ENCODE measurements at places on chromosomes 1 and 21.

GRCh38 chr1:1678581-1679380 is 13.8 kb downstream of the SLC35E2B start:
- DNase-seq = no peak

- DNase-seq = no peak
Observed at GRCh38 chr21:42396799-42397745, 1.2 kb upstream of the TMPRSS3 start.

DNA sequence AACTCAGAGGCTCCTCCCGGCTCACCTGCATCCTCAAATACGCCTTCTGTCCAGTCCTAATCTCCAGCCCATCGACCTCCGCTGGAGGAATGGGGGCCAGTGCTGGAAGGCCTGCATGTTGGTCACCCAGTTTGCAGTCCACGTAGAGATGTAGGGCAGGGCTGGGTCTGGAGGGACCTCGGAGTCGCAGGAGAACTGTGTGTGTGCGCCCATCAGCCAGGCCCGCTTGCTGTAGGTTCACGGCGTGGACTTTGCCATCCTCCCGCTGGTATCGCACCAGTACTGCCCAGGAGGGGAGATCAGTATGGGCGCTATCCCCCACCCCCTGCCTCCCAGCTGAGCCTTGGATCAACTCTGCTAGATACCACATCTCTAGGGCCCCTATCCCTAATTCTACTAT is 2.7 kb downstream of the THBS3 start:
- no peak for DNase-seq

- no peak for DNase-seq
Observed at GRCh38 chr1:210259561-210259960, 27.0 kb downstream of the SERTAD4 start.

DNA sequence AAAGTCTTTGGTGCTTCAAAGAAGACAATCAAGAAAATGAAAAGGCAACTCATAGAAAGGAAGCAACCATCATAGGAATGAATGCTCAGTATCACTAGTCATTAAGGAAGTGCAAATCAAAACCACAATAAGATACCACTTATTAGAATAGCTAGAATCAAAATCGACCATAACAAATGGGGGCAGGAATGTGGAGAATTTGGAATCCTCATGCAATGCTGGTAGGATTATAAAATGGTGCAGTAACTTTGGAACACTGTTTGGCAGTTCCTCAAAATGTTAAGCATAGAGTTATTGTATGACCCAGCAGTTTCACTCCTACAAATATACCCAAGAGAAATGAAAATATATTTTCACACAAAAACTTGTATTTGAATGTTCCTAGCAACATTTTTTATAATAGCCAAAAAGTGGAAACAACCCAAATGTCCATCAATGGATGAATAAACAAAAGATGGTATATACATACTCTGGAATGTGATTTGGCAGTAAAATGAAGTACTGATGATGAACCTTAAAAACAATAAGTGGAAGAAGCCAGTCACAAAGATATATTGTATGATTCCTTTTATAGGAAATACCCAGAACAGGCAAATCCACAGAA is 105.6 kb downstream of the MIS18A start:
- no peak for DNase-seq

GRCh38 chr1:233045588-233045987 is 95.2 kb downstream of the NTPCR start:
- no peak for DNase-seq

DNA sequence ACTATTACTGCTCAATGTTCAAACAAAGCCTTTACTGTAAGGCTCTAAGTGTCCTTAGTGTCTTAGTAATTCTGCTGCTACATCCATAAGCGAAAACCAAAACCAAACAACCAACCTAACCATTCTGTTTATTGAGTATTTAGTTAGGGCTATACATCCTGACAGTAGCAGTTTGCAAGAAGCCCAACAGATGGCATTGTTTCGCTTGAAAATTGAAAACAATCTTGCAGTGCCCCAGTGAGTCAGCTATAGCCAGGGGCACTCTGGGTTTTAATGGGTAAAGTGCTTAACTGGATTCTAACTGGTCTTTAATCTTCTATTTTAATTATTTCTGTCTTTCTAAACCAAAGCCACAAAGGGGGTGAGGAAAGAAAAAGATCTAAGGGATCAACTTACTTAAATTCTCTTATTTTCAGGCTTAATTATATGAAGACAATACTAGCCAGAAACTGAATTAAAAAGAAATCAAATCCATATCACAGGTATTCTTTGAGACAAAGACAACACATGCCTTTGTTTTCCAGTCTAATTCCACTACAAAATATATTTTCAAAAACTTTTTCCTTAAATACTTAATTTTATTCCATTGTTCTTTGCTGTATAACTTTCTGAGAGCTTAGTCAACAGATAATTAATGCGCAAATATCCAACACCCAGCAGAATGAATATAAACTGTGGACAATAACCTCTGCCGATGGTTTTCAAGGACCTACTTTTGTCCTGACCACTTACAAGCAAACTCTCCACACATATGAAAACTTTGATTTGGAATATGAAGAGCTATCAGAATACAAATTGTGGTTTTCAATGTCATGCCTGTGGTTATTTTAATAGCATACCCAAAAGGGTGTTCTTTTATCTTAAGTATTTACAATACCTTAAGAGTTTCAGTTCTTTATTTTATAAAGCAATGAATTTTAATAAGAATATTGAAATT is 15.2 kb downstream of the POGZ start:
- DNase-seq = peak; percentile 86
